ENCODE measurements at places on chromosomes 2 and 18. TPM values are rescaled to one million over a fixed set of nuclear protein-coding genes. Genes with fewer than 3 reads are reported as not detected.
A peak's percentile ranks its signal among the peaks of the same experiment; 100 is the strongest.

DNA sequence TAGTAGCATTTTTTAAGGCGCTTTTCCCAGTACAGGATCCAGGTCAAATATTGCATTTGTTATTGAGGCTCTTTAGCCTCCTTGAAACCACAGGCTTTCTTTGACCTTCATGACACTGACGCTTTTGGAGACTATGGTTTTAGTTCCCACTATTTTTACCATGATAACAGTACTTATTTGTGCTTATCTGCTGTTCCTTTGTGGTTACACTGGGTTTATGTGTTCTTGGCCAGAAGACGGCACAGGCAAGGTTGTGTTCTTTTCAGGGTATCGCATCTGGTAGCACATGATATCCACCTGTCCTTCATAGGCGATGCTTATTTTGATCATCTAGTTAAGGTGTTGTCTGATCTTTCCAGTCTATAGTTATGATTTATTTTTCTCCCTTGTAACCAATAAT lies 16.8 kb upstream of the MBOAT2 start:
- no peak for DNase-seq

DNA sequence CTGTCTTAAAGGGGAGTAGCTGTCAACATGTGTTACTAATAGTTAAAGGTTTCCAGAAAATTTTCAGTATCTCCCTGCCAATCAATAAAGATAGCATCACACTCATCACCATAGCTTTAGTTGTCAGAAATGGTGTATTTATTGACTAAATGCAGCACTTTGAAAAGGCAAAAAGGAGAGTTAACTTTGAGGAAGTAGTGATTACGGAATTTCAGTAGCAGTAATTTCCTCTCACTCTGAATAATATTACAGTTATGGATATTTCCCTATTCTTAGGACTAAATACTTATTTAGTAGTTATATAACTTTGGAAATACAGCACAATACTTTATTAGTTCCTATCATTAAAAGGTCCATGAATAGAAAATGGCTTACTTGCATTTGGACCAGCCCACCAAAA lies 250.5 kb downstream of the CAMKMT start:
- no peak for DNase-seq

DNA sequence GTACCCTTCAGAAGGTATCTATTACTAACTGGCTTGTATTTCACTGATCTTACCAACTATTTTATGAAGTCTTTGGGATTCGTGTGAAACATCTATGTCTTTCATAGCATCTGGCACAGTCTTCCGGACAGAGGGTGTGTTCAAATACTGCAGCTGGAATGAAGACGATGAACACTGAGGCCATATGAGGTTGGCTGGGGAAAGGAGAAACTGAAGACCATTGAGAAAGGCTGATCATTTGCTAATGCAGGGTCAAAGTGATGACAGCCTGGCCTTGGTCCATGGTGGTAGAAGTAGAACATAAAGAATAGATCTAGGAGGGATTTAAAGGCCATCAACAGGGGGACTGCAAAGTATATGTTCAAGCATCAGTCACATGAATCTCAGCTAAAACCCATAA lies 132.7 kb downstream of the CCBE1 start:
- no peak for DNase-seq

- DNase-seq = peak; percentile 38
Observed at GRCh38 chr2:159873258-159873657, 75.2 kb upstream of the CD302 start.

GRCh38 chr18:55509631-55510324 lies 78.2 kb downstream of the TCF4 start:
- peak; percentile 96 for DNase-seq

GRCh38 chr2:35339211-35339610 lies 1016.4 kb upstream of the CRIM1 start:
- no peak for DNase-seq

DNA sequence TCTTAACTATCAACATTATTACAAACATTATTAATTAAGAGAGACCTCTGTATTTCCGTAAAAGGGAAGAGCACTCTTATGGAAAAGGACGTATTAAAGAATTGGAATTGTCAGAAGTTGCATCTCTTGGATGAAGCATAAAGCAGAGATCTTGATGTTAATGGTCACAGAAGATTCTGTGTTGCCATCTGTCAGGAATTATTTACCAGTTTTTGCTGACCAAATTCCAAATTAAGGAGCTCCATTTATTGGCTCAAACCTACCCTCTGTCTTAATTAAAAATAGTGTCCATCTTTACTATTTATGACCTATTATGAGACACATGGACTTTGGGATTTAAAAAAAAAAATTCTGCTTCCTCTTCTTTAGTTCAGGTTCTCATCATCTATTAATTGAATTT lies 232.1 kb downstream of the ARHGAP15 start:
- no peak for DNase-seq

- peak; percentile 89 for DNase-seq
Observed at GRCh38 chr2:19714926-19715325, 186.9 kb downstream of the TTC32 start.

- DNase-seq = no peak
Observed at GRCh38 chr18:32095192-32095899, 3.7 kb downstream of the RNF138 start.

DNA sequence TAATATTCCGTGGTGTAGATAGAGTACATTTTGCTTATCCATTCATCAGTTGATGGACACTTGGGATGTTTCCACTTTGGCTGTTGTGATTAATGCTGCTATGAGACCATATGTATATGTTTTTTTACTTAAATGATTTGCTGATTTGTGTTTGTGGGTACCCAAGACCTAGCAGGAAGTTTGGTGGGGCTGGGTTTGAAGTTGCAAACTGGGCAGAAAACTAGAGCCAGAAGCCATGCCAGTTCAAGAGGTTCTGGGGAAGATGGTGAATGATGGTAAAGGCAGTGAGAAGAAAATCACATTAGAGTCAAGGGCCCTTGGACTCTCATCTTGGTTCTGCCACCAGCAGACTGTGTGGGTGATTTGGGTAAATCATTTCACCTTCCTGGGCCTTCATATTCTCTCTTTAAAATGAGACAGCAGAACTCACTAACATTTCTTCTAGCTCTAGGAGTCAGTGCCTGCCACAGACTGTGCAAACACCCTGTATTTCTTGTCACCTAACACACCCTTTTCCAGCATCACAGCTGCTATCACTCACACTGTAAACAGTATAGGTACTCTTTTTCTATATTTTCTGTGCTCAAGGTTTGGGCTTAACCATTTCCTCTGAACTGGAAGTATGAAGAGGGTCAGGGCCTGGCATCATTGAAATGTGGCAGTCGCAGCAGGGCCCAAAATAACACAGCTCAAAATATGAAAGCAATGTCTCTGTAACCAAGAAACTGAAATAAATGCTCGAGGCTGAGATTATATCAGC lies 8.4 kb upstream of the CTLA4 start:
- DNase-seq = no peak

GRCh38 chr2:11477994-11478393 lies 12.0 kb upstream of the E2F6 start:
- peak; percentile 77 for DNase-seq

DNA sequence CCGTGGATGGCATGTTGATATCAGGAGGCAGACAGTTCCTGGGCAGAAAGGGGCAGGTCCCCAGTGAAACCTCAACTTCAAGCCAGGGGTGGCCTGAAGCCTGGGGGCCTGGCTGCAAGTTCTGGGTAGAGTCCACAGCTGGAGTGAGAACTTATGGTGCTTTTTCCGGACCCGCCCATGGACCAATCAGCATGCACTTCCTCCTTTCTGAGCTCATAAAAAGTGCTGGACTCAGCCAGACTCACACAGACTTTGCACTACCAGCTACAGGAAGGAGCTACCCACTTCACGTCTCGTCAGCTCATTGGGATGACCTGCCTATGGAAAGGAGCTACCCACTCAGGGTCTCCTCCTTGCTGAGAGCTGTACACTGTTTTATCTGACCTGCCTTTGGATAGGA lies 183.1 kb upstream of the MC4R start:
- DNase-seq = no peak

- peak; percentile 81 for DNase-seq
Observed at GRCh38 chr2:235171550-235172031, 219.8 kb downstream of the SH3BP4 start.

GRCh38 chr2:11342551-11343367 lies 1.7 kb downstream of the ROCK2 start:
- peak; percentile 81 for DNase-seq

Gene TSPYL6
- not detected for total RNA-seq

Gene IL1R2
- not detected for total RNA-seq

Gene ASPRV1
- 0.15 TPM for total RNA-seq

Gene FASTKD1
- 19.0 TPM for total RNA-seq

Gene TYMS
- 66.4 TPM for total RNA-seq

Gene EPB41L3
- 2.7 TPM for total RNA-seq

Gene AGAP1
- 8.7 TPM for total RNA-seq

Gene SLC30A3
- total RNA-seq = not detected

Gene ALK
- total RNA-seq = 0.37 TPM
